ENCODE measurements at places on chromosomes 1 and 21.

DNA sequence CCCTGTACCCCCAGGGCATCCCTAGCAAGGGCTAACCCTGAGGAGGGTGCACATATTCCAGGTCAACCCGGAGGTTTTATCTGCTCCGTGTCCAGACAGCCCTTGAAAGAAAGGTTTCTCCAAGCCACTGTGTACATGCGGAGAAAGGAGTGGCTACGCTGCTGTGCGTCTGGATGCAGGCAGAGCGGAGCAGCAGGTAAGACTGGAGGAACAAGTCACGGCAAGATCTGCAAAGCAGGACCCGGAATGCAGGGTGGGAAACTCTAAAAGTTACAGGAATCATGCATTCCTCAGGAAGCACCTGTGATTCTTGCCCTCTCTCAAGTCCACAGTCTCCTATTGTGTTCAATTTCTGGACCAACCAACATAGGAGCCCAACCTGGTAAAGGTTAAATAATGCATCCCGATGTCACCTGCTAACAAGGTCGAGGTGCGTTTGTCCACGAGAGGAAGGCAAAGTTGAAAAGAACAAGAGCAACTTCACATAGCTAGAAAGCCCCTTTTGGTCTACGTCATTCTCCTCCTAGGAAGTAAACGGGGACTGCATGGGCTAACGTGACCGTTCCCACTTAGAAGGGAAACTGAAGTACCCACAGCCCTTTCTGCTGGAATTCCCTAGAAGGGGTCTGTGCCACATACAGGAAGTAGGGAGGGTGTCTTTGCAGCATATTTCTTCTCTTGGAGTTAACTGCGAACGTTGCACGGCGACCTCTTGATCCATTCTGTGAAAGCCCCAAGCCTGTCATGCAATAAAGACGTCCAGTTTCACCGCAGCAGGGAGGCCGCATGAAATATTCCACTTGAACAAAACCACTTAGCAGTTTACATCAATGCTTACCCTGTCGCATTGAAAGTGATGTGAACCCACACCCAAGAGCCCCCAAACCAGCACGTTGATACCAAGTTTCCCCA, 5.8 kb downstream of the TIAM1 start:
- no peak for DNase-seq

DNA sequence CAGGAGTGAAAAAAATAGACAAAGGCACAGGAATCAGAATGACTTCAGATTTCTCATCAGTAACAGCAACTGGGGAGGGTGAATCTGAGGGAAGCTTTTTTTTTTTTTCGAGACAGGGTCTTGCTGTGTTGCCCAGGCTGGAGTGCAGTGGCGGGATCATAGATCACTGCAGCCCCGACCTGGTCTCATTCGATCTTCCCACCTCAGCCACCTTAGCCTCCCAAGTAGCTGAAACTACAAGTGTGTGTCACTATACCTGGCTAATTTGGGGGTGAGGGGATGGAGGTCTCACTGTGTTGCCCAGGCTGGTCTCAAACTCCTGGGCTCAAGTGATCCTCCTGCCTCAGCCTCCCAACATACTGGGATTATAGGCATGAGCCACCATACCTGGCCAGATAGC, 10.7 kb downstream of the ARMH1 start:
- no peak for DNase-seq

DNA sequence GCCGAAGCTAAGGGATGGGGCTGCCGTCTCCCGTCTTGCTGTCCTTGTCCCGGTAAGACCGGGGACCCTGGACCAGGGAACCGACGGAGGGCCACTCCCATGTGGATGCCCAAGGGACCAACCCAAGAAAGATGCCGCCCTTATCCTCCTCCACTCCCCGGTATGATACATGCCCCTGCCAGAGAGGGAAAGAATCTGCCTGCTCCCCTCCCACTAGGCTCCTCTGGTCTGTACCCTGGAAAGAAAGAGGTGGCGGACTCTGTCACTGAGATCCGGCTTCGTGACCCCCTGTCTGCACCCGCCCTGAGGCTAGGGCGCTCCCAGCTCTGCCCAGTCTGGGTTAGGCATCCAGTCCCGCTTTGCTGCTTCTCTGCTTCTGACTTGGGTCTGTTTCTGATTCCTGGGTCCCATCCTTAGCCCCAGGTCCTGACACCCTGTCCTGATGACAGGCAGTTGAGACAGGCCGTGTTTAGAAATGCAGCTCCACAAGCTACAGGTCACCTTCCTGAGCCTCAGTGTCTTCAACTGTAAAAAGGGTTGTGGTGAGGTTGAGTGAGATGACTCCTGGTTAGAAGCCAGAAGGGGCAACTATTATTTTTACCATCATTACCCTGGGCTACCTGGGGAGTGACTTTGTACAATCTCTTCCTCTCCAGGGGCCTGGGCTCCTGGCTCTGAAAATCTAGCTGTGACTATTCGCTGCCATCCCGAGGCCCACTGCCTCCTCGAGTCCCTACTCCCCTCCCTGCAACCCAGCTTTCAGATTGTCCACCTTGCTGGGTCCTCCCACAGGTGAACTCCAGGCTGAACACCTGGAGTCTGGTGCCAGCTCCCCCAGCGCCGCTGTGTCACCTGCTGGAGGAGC, 3.7 kb downstream of the MATN1 start:
- DNase-seq = no peak

GRCh38 chr1:94501935-94502334, 39.6 kb downstream of the F3 start:
- no peak for DNase-seq

Measured in activated naive CD4-positive, alpha-beta T cell treated with anti-CD3 and anti-CD28 coated beads, Interleukin-2, amount 50 U/mL, for 72 hours (primary cell).